Fibroblast of pulmonary artery (primary cell): ENCODE measurements at places on chromosomes 7 and 10.
A peak's percentile ranks its signal among the peaks of the same experiment; 100 is the strongest.

DNA sequence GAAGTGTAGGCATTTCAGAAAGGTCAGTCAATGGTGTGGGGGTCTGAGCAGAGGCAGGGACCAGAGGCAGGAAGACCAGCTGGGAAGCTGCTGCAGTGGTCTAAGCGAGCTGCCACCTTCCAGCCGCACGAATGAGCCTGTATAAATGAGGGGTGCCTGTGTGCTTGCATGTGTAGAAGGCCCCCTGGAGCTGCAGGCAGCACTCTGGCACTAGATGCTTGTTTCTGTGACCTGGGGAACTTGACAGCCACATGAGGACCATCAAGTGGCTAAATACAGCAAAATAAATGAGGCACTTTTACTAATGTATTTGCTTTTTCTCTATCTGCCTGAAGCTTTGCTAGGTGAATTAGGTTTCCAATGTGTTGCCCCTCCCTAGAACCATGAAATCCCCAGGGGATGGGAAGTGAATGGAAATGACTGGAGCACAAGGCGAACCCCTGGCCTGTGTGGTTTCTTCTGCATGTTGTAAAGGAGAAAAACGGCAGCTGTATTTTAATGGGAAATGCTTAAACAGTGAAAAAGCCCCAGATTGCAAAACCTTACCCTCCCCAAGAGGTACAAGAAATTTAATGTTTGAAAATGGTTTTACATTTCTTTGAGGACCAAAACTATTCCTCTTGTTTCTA lies 57.7 kb downstream of the PYROXD2 start:
- DNase-seq = peak; percentile 68

DNA sequence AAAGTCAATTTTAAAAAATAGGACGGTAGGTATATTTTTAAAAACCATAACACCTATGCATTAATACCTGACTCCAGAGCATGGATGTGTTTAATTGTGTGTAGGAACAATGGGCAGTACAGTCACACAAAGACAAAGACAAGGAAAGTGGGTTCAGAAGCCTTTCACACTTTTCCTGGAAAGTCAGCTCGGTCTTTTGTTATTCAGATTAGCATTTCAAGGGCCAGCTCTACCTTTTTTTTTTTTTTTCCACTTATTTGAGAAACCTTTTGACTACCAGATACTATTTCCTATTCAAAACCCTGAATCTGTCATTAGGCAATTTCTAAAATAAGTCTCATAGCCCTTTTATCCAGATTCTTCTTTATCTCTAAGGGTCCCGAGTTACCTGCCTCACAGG lies 401.9 kb downstream of the PARD3 start:
- no peak for DNase-seq

DNA sequence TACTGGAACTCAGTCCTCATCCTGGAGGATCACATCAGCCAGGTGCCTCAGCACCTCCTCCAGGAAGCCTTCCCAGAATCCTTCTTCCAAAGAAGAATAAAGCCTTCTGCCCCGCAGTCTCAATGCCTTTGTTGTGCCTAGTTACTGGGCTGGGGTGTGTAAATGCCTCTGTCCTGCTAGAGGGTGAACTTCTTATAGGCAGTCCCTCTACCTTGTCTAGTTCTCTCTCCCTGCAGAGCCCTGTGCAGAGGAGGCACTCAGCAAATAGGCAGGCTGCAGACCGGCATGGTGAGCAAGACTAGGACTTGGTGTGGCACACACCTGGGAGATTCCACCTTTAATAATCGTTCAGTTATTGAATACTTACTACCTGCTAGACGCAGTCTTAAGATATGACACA lies 104.7 kb upstream of the PCBD1 start:
- no peak for DNase-seq

- DNase-seq = no peak
Observed at GRCh38 chr7:23966941-23967340, 256.9 kb downstream of the STK31 start.

DNA sequence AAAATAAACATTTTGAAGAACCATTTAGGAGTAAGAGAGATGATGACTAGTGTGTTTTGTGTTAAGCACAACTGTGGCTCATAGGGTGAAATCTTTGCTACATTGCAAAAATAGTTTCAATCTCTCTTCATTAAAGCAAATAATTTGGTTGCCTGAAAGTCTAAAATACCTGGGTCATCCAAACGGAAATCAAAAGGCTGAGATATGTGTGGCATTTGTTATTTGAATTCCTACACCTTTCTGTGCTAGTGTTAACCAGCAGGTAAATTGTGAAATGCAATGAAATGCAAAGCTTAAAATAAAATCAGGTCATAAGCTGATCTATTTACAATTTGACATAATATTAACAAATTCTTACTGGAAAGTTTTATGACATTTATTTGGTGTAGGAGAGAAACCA lies 40.9 kb upstream of the SEMA3E start:
- DNase-seq = no peak

GRCh38 chr10:130261766-130262165 lies 125.6 kb downstream of the GLRX3 start:
- DNase-seq = no peak

DNA sequence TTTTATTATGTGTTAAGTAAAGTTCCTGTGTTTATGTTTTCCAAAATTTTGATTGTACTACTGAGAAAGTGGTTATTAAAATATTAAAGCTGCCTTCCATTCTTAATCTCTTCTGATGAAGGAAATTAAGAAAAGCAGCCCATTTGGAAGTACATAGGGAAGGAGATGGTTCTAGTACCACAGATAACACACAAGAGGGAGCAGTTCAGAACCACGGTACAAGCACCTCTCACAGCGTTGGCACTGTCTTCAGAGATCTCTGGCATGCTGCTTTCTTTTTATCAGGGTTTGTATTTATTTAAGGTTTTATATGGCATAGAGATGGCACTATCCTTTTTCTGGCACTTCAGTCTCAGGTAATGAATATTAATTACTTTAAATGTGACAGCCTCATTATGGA lies 111.6 kb downstream of the PHTF2 start:
- no peak for DNase-seq
